Daoy (cell line): ENCODE measurements at places on chromosomes 1 and 21. TPM values are rescaled to one million over a fixed set of nuclear protein-coding genes. Genes with fewer than 3 reads are reported as not detected.

The CPLANE2 gene
- total RNA-seq = 2.6 and 21.4 TPM in 2 replicates

The PDC gene
- total RNA-seq = not detected in 2 replicates

The DPYD gene
- 9.1 and 14.3 TPM in 2 replicates for total RNA-seq

The REN gene
- total RNA-seq = not detected in 2 replicates

The CLCA4 gene
- not detected in 2 replicates for total RNA-seq

The PDE4B gene
- total RNA-seq = 3.4 and 6.9 TPM in 2 replicates

The CFHR1 gene
- total RNA-seq = not detected in 2 replicates

The ITLN2 gene
- not detected in 2 replicates for total RNA-seq

The AJAP1 gene
- 7.0 TPM in 1 of 2 replicates, not detected in the other for total RNA-seq

The ELAPOR1 gene
- 0.23 and 0.33 TPM in 2 replicates for total RNA-seq

The KRTAP19-3 gene
- not detected in 2 replicates for total RNA-seq

The CHTOP gene
- 36.2 and 43.0 TPM in 2 replicates for total RNA-seq

The IL23R gene
- total RNA-seq = not detected in 2 replicates

The FCRL6 gene
- not detected in 2 replicates for total RNA-seq

The TAS1R1 gene
- total RNA-seq = not detected in 2 replicates

The COL11A1 gene
- not detected in 2 replicates for total RNA-seq

The CENPF gene
- 64.2 and 64.3 TPM in 2 replicates for total RNA-seq

The AMY1B gene
- not detected in 2 replicates for total RNA-seq
